ENCODE measurements at places on chromosomes 4 and X.

GRCh38 chr4:27055221-27055760, 194.7 kb downstream of the STIM2 start:
- no peak for DNase-seq

- DNase-seq, result no peak
Observed at GRCh38 chr4:133741766-133742165, 459.8 kb downstream of the PABPC4L start.

DNA sequence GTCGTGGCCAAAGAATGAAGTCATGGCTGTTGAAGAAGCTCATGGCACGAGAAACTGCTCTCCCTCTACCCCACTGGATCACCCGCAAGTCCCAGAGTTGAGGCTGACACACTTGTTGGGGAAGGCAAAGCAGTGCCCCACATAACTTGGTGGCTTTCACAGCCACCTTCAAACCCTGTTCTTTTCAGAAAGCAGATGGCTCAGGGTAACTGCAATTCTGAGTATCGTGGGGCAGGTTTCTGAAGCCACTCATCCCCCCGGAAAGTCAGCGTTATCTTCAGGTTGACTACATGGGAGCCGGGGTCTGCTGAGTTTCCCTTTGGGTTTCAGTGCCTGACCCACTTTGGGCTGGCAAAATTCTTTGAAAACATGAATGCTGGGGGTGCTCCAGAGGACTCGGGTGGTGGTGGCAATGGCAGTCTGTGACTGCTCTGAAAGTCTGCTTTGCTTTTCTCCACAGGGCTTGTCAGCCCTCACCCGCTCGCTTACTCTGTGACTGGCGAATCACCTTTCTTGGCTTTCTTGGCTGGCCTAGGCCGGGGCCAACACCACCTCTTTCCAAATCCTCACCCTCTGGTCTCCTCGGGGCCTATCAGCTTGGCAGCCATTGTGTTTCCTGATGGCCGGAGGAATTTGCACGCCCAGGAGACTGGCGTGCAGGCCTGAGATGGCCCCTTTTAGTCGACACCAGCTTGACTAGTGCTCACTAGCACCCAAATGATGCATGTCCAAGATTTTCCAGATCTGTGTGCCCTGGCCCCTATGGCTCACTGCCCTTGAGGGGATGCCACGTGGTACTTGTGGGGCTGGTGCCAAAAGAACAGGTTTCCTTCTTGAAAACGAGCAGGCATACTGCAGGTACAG, 7.3 kb downstream of the PPP1R3F start:
- DNase-seq, result no peak

GRCh38 chrX:103554687-103555424, 30.5 kb upstream of the TCEAL4 start:
- peak; percentile 24 for DNase-seq

DNA sequence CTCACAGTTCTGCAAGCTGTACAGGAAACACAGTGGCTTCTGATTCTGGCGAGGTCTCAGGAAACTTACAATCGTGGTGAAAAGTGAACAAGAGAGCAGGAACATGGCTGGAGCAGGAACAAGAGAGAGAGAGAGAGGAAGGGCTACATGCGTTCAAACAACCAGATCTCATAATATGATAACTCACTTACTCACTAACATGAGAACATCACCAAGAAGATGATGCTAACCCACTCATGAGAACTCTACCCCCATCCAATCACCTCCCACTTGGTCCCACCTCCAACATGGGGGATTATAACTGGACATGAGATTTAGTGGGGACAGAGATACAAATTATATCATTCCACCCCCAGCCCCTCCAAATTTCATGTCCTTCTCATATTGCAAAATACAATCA, 9.8 kb upstream of the TLR1 start:
- no peak for DNase-seq
